Pancreas (tissue), 10 donors: ENCODE measurements at places on chromosomes 2 and 18. TPM values are rescaled to one million over a fixed set of nuclear protein-coding genes. Genes with fewer than 3 reads are reported as not detected.

GRCh38 chr2:106085181-106085940 lies 108.7 kb downstream of the UXS1 start:
- DNase-seq = no peak

DNA sequence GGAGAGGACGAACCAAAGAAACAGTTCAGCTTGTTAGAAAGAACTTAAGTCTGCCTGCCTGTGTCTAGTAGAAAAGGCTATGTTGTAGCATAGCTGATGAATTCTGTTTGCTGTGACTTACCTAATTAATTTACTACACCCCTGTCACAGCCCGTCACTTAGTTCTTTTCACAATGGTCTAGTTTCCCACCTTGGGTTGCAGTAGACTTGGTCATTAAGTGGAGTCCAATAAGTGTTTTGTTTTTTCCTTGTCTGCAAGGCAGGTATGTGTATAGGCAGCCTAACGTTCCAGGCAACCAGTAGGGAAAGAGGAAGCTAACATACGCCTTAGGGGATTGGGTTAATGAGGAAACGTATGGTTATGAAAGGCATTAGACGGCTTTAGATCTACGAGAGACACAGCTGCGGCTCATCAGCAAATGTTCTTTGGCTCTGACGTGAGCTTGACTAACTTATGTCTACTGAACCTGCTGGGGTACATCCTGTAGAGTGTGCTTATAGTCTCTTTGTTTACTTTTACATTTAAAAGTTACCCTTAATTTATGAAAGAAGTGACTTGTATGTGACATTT lies 180.1 kb downstream of the PRPF40A start:
- no peak for DNase-seq

DNA sequence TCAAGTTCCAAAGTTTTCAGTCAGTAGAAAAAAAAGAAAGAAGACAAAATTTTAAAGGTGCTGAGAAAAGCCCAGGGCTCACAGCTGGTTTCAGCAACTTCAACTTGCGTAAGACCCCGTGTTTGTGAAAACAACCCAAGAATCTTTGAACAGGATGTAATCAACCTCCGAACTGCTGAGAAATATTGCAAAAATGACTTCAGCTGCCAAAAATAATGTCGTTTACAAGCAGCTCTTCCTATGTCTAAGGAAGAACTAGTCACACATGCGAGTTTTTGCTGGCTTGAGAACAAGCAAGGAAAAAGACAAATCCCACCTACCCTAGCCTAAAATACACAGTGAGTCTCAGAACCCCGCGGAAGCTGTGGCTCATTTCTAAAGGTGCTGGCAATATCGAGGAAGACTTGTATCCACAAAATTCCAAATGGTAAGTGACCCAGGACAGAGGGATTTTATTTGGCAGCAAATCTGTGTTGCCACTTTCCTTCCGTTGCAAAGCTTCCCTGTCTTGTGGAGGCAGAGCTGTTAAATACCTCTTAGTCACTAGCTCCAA lies 59.8 kb upstream of the SLC8A1 start:
- no peak for DNase-seq

- no peak for DNase-seq
These were observed 382.6 kb upstream of the MC4R start for GRCh38 chr18:60755134-60755533.

- no peak for DNase-seq
These were observed 31.9 kb downstream of the BMP10 start for GRCh38 chr2:68839260-68839833.

DNA sequence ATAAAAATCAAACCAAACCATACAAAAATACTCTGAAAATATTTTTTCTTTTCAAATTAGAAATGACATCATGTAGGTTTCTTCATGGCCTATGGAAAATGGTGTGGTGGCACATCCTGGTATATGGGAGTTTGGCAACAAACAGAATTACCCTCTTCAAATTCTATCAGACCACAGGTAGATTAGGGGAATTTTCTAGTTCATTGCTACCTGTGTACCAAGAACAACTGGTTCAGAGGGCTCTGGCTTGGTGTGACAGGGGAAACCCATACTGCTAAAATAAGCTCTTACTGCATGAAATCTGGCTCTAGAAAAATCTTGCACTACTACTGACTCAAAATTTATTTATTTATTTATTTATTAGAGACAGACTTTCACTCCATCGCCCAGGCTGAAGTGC lies 63.4 kb upstream of the PELI1 start:
- DNase-seq = no peak

GRCh38 chr2:168740360-168740759 lies 62.1 kb upstream of the NOSTRIN start:
- no peak for DNase-seq

GRCh38 chr2:146238254-146238966 lies 1606.4 kb upstream of the ACVR2A start:
- DNase-seq = no peak

GRCh38 chr2:104430359-104430740 lies 423.6 kb upstream of the POU3F3 start:
- no peak for DNase-seq

GRCh38 chr2:23487735-23488492 lies 102.9 kb downstream of the KLHL29 start:
- no peak for DNase-seq

GRCh38 chr2:120228503-120228902 lies 5.3 kb upstream of the TMEM185B start:
- DNase-seq = no peak

DNA sequence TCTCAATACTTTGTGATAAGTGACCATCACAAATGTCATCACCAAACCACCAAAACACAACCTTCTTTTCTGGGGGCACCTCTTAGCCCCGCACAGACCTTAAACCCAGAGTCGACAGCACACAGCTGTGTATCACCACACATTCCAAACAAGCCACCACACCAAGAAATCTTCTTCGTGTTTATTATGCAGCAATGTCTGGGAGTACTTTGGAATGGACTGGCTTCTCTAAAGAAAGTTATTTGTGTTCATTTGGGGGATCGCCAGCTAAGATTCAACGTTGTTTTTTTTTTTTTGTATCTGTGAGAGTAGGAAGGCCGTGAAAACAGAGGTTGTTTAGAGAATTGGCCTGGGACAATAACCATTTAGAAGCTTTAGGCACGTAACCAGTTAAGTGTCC lies 1.1 kb upstream of the MTA3 start:
- DNase-seq = no peak

DNA sequence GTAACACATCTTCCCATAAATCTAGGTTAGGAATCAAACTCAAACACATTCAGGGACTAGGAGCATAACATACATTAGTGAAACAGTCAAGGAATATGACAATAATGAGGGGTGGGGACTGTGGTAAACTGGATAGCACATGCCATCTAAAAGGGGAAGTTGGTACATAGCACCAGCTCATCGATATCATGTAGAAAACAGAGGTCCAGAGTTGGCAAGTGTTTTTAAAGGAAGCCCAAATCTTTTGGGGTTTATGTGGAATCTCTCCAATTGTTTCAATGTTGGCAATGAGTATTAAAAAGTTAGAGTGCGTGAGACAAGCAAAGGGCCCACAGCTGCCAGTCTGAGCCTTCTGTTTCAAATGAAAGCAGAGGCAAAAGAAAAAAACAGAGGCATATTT lies 24.4 kb downstream of the KLF7 start:
- no peak for DNase-seq

DNA sequence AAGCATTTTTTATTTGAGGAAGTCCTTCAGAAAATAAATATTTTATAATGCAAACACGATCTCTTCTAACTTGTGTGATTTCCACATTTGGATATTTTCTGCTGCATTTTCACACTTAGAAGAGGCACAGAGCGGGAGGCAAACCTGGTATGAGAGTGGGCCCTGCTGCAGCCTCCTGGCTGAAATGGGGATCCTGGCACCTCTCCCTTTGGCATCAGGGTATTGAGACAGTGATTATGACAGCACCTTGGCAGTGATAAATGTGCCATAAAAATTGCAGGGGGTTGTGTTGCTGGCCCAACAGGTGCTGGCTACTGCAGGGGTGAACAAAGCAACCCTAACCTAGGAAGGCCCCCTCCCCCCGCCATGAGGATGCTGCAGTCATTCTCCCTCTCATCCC lies 128.6 kb downstream of the TSN start:
- DNase-seq = no peak

- DNase-seq = no peak
These were observed 37.4 kb downstream of the NCKAP1 start for GRCh38 chr2:183000846-183001245.

DNA sequence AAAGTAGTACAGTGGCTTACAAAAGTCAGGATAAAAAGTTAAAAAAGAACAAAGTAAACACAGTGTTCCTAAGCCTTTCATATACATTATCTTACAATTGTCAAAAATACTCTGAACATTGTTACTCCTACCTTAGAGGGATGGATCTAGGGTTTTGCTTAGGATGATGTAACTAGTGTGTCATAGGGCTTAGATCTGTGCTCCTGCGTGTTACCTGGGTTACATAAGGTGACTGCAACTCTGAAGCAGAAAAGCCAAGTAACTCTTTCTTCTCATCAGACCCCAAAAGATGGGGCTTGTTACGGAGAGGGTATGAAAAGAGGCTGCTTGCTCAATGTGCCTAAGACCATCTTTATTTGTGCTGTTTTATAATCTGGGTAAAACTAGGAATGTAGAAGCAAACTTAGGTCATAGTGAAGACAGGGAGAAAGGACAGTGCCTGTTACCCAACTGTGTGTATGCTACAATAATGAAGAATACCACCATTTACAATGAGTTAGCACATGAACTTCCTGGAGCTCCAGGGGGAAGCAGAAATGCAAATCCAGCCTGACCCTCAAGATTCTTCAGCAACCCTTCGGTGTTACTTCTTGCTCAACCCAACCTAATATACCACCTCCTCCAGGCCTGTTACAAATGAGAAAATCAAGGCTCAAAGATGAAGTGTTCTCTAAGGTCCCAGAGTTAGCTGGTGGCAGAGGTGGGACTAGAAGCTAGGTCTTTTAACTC lies 42.0 kb upstream of the STK17B start:
- no peak for DNase-seq

- no peak for DNase-seq
These were observed 33.6 kb downstream of the PLEKHA3 start for GRCh38 chr2:178513876-178514275.

GRCh38 chr2:158414538-158414937 lies 42.0 kb downstream of the CCDC148 start:
- DNase-seq = no peak

DNA sequence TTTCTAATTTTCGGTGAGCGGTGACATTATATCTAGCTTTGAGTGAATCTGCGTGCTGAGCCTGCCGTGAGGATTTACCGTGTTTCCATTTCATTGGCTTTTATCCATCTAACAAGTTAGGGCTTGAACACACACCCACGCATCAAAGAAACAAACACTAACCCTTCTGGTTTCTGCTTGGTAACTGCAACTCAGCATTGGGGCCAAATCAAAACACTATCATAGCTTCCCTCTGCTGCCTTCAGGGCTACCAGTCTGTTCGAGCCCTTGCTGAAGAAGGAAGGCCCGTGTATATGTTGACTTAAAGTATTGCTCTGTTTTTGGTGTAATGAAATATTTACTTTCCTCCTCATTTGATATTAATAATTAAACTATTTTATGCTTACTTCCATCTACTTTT lies 227.2 kb downstream of the PHLPP1 start:
- no peak for DNase-seq

Gene TMEM247
- not detected for total RNA-seq

Gene CCDC141
- 6.5 TPM for total RNA-seq

Gene REG1B
- 7,772 TPM for total RNA-seq

Gene CTLA4
- total RNA-seq = 0.25 TPM

Gene SCYGR7
- not detected for total RNA-seq

Gene SH3RF3
- total RNA-seq = 1.5 TPM

Gene DSEL
- 1.9 TPM for total RNA-seq
